ENCODE measurements at places on chromosomes 3 and 15. TPM values are rescaled to one million over a fixed set of nuclear protein-coding genes. Genes with fewer than 3 reads are reported as not detected.

CHRNA7 gene
- 19.7 TPM for total RNA-seq

- no peak for DNase-seq
These were observed 14.1 kb downstream of the CLDN1 start for GRCh38 chr3:190308154-190308553.

REC114 gene
- total RNA-seq: not detected

- peak; percentile 25 for DNase-seq
These were observed 60.0 kb upstream of the SYN2 start for GRCh38 chr3:11944052-11944673.

DNA sequence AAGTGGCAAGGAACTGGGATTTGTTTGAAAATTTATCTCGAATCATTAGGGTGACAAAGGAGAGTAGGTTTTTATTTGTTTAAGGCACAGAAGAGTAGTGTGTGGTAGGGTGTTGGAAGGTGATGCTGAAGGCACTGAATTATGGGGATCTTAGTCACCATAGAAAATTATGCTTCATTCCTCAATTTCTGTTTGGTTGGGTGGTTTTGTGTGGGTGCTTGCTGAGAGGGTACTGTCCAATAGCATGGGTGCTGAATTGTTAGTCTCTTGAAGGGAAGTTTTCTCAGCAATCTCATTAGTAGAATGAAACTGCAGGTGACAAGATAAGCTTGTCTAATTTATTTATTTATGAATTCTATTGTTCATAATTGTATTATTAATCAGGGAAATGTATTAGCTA lies 610.9 kb downstream of the AGBL1 start:
- DNase-seq: no peak

DNA sequence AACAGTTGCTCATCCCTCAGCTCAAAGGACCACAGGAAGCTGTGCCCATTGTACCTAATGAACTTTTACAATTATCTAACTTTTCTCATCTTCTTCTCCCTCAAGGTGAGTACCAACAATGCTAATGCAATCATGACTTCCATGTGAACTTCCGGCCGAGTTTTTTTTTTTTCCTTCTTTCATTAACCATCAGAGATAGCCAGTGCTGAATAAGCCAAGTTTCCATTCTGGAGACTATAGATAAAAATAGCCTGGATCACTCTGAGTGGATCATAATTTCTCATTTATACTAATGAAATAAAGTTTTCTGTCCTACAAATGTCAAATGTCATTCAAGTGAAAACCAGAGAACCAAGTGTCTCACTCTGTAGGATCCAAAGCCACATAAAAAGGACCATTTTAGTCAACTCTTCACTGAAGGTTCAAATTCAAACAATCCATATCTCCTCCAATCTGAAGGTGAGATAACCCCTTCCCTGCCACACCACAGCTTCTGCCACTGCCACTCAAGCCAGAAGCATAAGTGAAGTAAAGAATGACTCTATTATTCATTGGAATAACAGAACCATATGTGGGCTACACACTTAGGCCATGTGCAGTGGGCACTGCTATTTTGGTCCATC lies 5.5 kb downstream of the SUMF1 start:
- DNase-seq: no peak

GRCh38 chr3:64730681-64731080 lies 42.9 kb upstream of the ADAMTS9 start:
- DNase-seq: no peak

EPM2AIP1 gene
- total RNA-seq: 6.2 TPM

KNG1 gene
- total RNA-seq: not detected

- peak; percentile 39 for DNase-seq
These were observed 646.4 kb upstream of the ADAMTS9 start for GRCh38 chr3:65334045-65334665.

DNA sequence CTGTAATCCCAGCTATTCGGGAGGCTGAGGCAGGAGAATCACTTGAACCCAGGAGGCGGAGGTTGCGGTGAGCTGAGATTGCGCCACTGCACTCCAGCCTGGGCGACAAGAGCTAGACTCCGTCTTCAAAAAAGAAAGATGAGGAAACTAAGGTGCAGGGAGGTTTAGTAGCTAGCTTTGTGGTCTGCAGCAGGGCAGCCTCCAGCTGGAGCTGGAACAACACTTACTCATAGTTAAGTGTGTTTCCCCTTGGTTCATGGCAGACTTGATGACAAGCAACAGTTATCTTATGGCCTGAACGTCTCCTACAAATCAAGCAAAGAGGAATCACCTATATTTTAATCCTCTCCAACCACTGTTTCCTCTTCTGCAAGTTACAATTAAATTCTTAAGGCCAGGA lies 12.6 kb downstream of the KAT2B start:
- DNase-seq: no peak

SLCO3A1 gene
- total RNA-seq: 11.8 TPM

GRCh38 chr15:57143511-57144078 lies 225.2 kb downstream of the TCF12 start:
- no peak for DNase-seq

DNA sequence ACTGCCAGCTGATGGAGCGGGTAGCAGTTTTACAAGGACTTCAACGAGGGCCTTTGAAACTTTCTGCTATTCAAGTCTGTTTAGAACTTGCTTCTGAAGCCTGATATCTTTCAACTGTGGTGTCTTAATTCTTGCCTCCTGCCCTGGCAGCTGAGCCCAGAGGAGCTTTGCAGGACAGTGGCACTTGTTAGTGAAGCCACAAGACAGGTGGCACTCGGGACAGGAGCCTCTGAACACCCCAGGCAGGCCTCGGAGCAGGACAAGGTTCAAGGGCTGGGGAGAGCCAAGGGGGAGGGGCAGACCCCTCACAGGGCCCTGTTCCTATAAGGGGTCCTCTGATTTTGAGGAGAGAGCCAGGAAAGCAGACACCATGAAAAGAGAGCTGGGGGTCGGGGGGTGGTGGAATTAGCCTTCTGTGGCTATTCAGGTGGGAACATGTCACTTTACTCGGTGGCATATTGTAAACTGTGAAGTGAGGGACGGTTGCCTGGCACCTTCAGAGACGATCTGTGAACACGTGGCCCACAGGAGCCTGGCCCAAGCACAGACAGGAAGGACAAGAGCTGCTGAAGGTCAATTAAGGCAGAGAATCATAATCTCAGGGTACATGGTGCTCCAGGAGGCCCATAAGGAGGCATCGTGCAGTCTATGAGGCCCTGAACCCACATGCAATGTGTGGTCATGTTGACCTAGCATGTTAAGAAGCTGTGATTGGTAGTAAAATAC lies 30.1 kb upstream of the KY start:
- DNase-seq: no peak

RFTN1 gene
- total RNA-seq: 23.8 TPM

DNA sequence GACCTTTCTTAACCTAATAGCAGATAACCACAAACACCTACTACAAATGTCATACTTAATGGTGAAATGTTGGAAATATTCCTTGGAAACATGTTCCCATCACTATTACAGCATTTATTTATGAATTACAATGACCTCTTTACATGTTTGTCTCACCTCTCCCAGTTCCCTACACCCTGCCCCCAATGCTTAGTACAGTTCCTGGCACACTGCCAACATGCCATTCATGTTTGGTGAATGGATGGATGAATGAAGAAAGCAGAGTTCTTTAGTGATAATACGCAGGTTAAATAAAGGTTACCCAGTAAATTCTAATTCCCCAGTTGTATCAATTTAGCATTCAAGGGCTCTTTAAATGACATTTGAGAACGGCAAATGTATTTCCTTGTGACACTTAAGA lies 259.9 kb upstream of the ATP11B start:
- no peak for DNase-seq

NR1I2 gene
- total RNA-seq: 0.55 TPM

SEMA3F gene
- total RNA-seq: 11.5 TPM

GRCh38 chr3:43343185-43343584 lies 56.8 kb downstream of the SNRK start:
- DNase-seq: no peak

DNA sequence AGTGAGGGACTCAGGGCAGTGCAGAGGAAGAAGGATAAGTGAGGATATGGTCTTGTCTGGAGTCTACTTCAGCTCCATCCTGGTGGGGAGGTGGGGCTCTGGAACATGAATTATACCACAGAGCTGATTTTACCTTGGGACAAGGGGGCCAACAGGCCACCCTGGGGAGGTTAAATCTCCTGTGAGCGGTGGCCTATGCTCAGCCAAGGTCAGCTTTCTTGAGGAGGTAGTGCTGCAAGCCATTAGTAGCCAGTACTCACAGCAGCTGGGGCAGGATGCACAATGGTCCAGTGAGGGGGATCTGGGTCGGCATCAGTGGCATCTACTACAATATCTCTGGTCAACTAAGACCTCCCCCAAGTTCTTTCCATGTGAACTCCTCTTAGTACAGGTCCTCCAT lies 49.7 kb downstream of the XYLB start:
- DNase-seq: no peak

HYPK gene
- total RNA-seq: 17.9 TPM

TIMP4 gene
- total RNA-seq: 7.2 TPM

- DNase-seq: no peak
These were observed 13.6 kb upstream of the GATM start for GRCh38 chr15:45391746-45392583.

DNA sequence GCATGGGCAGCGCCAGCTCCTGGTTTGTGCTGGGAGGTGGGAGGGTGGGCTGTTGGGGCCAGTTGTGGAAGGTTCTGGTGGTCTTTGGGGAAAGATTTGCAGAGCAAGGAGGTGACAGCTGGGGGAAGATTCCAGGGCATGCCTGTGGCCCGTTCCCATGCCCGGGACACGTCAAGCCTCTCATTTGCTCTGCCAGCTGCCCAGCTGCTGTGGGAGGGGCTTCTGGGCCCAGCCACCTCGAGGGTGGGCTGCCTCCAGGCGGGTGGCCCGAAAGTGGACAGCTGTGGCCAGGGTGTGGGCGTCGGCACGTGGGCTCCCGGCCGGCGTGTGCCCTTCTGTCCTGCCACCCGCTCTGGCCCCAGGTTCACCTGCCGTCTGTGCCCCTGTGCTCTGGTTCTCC lies 17.2 kb downstream of the PLXNA1 start:
- no peak for DNase-seq

PLSCR5 gene
- not detected for total RNA-seq

- no peak for DNase-seq
These were observed 53.4 kb upstream of the CD200R1L start for GRCh38 chr3:112900113-112900512.

DNA sequence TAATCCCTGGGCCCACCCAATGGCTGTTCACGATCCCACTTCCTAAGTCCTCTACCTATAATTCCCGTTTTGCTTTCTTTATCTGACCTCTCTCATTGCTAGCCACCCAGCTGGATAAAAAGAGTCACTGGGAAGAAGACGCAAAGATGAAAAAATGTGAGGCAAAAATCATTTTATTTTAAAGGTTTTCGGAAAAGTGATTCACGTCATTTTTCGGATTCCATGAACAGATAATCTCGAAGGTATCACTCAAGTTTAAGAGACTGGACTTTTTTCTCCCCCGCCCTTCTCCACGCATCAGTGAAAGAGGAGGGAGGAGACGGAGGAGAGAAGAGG lies 266.6 kb downstream of the CGGBP1 start:
- DNase-seq: no peak

NSMCE3 gene
- total RNA-seq: 16.9 TPM

DNA sequence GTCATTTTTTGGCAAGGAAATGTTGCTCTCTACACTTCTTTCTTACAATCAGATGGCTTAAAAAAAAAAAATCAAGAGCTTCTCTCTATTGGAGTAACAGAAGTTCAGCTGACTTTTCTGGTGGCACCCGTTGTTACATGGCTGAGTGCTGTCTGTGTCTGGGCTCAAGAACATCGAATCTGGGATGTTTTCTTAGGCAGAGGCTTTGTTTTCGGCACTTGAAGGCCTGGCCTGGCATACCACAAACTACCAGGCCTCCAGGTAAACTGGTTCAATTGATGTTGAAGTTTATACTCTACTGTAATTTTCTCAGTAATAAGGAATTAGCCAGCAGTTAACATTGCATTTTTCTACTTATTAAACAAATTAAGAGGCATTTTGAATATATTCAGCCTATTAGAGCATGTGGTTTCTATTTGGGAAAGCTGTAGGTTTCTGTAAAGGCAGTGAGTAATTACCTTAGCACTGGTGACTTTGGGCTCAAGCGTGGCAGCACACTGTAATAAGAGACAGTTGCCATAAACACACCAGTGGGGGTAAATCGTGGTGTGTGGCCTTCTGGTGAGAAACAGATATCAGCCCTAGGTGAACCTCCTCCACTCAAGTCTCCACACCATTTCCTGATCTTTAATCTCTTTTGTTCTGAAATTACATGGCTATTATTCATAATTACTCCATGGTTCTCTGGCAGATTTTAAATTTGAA lies 544.7 kb downstream of the MECOM start:
- DNase-seq: no peak

- DNase-seq: no peak
These were observed 6.4 kb upstream of the TBC1D21 start for GRCh38 chr15:73866881-73867410.

TRH gene
- total RNA-seq: not detected

DNA sequence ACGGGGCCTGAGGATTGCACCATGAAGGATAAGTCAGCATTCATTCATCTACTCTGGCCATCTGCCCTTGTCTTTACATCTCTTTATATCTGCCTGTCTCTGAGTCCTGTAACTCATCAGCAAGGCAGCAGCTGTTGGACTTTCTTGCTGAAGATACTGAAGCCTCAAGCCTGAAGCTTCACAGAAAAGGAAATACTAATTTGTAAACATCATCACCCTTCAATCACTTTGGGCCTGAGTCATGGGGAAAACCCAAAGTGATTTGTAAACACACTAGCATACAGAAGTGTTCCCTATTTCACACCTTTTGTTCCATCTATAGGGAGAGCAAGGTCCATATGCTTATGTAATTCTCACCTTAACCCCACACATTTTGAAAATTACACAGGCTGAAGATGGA lies 928.2 kb downstream of the EPHA3 start:
- DNase-seq: no peak

CACNA2D2 gene
- total RNA-seq: 0.55 TPM

DNA sequence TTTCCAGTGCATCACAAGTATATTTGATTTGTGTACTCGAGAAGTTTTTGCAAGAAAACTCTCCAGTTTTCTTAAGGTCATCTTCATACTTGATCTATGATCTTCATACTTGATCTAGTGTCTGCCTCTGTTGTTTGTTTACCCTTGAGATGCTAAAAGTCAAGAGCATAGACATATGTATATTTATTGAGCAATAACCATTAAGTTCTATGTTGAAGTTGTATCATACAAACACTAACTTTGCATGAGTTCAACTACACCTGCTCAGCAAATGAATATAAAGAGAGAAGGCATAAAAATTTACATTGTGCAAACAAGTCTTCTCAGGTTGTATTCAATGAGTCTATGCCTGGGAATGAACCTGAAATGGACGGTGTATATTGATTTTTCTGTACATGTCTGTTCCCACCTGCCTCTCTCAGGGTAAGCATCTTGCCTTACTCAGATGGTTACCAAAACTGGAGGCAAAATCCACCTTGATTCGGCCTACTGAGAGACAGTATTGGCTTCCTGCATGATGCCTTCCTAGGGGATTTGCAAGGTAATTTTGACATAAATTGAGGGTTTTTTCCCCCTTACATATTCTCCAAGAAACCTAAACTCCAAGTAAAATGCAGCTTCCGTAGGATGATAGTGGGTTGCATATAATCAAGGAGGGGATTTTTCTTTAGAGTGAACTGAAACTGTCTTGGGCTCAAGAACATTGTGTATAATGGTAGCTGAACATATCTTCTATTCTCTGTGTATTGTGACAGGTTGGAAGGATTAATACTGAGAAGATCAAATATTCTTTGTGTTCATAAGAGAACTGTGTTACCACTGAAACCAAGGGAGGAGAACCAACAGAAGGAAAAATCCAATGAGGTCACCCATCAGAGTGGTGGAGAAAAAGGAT lies 110.4 kb downstream of the FILIP1L start:
- no peak for DNase-seq

All from adrenal gland (tissue), 19 donors.